ENCODE measurements at places on chromosomes 4 and X. TPM values are rescaled to one million over a fixed set of nuclear protein-coding genes. Genes with fewer than 3 reads are reported as not detected.

- peaks cover 45% of the 10 kb centered on the region for H3K4me1 ChIP-seq
- H3K27ac ChIP-seq = no peak overlapping the region
- peaks cover 1% of the 10 kb centered on the region for H3K36me3 ChIP-seq
- no peak overlapping the region for H3K4me3 ChIP-seq
These were observed 7.1 kb upstream of the BST1 start for GRCh38 chr4:15695729-15696128.

DNA sequence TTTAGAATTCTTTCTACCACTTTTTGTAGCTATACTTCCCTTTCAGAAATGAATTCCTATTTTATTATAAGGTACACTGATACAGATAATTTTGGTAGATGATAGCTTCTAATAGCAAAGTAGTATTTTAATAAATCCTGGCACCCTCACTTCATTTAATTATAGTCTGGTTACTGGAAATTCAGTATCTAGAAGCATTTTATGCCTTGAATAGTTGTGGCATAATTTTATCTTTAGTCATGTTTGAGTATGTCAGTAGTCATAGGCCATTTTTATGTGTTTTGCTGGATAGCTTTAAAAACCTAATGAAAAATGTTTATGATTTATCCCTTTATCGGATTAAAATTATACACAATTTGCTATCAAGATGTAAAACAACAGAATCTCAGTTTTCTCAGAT lies 92.3 kb downstream of the DIAPH2 start:
- H3K27ac ChIP-seq = no peak overlapping the region
- no peak for DNase-seq
- no peaks in the 10 kb centered on the region for H3K27me3 ChIP-seq
- peaks cover 5% of the 10 kb centered on the region for H3K4me1 ChIP-seq
- H3K4me3 ChIP-seq = no peak overlapping the region

DNA sequence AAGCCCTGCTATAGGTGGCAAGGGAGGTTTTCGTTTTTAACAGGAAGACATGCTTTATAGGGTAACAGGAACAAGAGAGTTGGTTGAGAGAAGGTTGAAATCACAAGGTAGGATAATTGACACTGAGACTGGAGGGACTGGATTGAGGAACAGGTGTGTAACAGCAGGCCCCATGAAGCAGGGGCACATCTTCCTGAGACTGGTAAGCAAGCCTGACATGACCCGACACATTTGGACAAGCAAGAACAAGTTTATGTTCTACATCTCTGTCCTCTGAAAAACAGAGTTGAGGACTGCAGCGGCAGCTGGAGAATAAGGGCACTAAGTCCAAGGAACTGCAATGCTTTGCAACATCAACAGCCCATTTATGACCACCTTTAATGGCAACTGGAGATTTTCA lies 5.2 kb downstream of the RPS4X start:
- no peak overlapping the region for H3K4me3 ChIP-seq
- peaks cover 73% of the 10 kb centered on the region for H3K4me1 ChIP-seq
- DNase-seq = no peak
- H3K27ac ChIP-seq = peak overlapping the region; percentile 77

GRCh38 chrX:153514259-153514658 lies 3.2 kb upstream of the ATP2B3 start:
- no peak overlapping the region for H3K4me3 ChIP-seq
- H3K4me1 ChIP-seq = peaks cover 6% of the 10 kb centered on the region
- H3K36me3 ChIP-seq = no peaks in the 10 kb centered on the region

Gene LRAT
- total RNA-seq = not detected

- H3K4me3 ChIP-seq = no peak overlapping the region
- no peaks in the 10 kb centered on the region for H3K27me3 ChIP-seq
- H3K36me3 ChIP-seq = peaks cover 1% of the 10 kb centered on the region
- no peak for DNase-seq
- H3K27ac ChIP-seq = no peak overlapping the region
- peaks cover 9% of the 10 kb centered on the region for H3K4me1 ChIP-seq
These were observed 48.2 kb downstream of the PPEF1 start for GRCh38 chrX:18755651-18756050.

DNA sequence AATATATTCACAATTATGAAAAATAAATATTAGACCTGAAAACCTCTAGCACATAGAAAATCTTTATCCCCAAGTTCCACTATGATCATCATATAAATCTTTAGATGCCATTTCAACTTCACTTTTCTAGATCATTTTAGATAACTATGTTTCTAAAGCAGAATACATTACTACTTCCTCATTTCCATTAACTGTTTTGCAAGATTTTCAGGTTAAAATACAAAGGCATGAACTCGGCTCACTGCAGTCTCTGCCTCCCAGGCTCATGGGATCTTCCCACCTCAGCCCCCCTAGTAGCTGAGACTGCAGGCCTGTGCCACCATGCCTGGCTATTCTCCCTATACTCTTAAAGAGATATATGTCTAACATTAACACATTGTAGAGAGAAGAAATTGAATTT lies 1365.9 kb upstream of the AGA start:
- H3K27me3 ChIP-seq = no peaks in the 10 kb centered on the region
- no peak overlapping the region for H3K27ac ChIP-seq
- H3K4me3 ChIP-seq = no peak overlapping the region
- no peak for DNase-seq
- no peaks in the 10 kb centered on the region for H3K36me3 ChIP-seq
- no peaks in the 10 kb centered on the region for H3K4me1 ChIP-seq

Gene PCDH18
- total RNA-seq = 33.3 TPM

DNA sequence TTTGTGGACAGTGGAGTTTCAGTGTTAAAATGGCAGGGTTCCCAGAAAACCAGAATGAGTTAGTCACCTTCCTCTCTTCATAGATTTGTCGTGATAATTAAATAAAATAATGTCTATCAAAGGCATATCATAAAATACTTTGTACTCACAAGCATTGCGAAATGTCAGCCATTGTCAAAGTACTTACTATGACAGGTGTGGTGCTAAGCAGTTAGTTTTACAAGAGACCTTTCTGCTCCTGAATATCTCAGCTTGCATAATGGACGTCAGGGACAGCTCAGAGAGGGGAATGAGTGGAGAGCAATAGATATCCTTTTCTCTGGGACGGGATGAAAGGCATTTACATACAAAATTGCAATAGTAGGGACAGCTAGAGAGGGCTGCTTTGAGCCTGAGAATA lies 560.9 kb downstream of the KCNIP4 start:
- H3K4me1 ChIP-seq = no peaks in the 10 kb centered on the region
- no peak overlapping the region for H3K27ac ChIP-seq
- no peaks in the 10 kb centered on the region for H3K36me3 ChIP-seq
- no peak for DNase-seq
- no peak overlapping the region for H3K4me3 ChIP-seq

DNA sequence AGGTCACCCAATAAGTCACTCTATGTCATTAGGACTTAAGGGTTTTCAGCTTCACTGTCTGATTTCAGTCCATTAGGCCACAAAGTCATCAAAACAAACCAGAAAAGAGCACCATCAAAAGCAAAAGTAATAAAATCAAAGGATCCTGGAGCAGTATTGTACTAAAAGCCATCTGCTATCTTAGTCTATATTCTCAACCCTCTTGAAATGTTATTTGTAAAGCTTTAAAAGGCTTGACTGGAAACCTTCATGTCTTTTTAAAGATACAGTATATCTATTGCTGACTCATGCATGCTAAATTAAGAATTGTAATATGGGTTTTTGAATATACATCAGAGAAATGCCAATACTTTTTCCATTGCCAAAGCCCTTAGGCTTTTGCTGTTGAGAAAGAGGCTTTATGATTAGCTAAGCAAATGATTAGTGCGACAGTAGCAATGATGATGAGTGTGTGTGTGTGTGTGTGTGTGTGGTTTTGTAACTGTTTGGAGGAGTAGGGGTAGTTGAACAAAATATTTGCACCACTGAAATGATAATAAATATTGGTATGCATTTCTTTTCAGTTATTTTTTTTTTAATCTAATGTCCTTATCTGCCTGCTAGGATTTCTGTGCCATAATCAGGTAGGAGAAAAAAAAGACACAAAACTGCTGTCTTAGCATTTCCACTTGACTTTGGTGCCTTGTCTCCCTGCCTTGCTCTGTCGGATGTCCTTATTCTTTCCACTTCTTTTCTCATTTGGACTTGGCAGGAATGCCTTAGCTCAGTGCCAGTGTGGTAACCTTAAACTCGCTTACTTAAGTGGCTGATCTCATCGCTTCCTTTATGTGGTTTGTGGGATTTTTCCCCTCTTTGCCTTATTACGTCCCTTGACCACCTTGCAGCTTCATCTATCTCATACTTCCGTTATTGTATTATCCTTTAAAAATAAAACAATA lies 119.7 kb downstream of the PCDH7 start:
- no peak for DNase-seq
- H3K4me3 ChIP-seq = peak overlapping the region; percentile 17

All from chondrocyte (in vitro differentiated cells).